ENCODE measurements at places on chromosomes 3 and 15.
A peak's percentile ranks its signal among the peaks of the same experiment; 100 is the strongest.

DNA sequence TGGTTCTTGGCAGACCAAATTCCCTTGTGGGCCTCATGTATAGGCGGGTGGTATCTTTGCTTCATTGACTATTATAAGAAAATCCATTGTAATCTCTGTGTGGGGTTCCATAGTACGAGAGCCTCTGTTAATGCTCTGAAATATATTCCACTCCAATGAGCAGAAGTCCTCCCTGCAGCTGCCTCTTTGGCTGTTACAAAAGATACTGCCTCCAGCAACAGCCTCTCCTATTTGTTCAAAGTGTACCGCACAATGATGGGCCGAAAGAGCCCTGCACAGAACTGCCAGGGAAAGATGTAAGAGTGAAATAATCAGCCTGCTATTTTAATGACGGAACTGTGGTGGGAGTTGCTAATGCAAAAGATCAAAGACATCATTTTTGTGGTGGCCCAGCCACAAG lies 48.9 kb downstream of the GRK7 start:
- DNase-seq, result no peak

- no peak for DNase-seq
Observed at GRCh38 chr3:58272891-58273290, 33.2 kb upstream of the RPP14 start.

GRCh38 chr15:66102563-66103292 lies 150.8 kb downstream of the MEGF11 start:
- DNase-seq, result no peak

DNA sequence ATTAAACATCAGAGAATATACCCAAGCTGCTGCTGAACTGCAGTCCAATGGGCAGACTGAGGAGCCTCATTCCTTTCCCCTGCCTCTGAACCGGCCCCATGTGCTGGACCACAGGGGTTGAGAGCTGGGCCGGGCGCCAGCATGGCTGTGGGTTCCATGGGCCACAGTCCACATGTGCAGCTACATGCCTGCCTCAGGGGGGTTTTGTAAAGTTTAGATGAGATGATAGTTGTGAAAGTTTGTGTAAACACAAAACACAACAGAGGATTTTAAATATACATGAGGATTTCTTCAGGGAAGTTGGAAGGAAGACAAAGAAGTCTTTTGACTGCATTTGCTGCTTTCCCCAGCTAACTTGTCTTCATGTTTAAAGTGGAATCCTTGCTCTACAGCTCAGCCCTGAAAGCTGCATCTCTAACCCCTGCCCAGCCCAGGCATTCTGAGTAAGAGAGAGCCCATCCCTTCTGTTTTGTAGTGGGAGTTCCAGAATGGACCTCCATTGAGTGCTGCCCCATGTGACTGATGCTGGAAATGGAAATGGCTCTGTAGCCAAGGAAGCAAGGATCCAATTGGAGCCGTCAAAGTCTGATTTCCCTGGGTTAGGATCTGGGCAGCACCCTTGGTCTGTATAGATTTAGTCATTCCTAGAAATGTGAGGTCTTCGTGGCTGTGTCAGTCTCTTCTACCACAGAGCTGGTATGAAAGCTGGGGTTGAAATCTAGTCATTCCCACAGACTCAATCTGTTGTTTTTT lies 17.5 kb downstream of the SLC12A8 start:
- DNase-seq, result no peak

DNA sequence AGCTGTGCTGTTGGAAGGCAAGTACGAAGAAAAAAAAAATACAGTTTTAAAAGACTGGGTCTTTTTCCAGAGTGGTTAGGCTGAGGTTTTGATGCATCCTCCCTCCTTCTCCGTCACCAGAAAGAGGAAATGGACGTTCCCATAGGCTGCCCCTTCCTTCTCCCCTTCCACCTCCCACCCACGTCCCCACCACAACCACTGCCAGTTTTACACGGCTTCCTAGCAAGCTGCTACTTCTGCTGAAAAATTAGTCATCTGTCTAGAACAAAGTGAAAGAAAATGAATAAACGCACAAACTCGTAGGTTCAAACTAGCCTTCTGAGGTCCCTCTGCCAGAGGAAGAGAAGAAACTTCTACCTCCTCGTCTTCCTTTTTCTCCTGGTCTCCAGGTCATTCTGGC lies 71.6 kb upstream of the RPL35A start:
- DNase-seq, result no peak

DNA sequence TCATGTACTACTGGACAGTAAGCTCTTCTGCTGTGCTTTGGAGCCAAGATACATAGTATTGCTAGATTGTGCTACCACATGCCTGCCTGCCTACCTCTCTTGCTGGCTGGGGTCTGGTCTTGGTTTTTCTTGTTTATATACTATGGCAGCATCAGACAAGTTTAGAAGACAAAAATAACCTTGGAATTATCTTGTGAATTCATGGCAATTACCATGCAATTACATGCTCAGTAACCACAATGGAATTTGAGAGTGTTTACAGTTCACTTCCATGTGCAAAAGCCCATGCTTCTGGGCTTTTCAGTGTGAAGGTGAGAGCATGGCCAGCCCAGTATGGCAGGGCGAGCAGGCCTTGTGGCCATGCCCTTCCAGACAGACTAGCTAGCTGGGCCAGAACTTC lies 48.0 kb upstream of the C15orf61 start:
- no peak for DNase-seq

GRCh38 chr15:36414670-36415069 lies 164.8 kb upstream of the CDIN1 start:
- no peak for DNase-seq

DNA sequence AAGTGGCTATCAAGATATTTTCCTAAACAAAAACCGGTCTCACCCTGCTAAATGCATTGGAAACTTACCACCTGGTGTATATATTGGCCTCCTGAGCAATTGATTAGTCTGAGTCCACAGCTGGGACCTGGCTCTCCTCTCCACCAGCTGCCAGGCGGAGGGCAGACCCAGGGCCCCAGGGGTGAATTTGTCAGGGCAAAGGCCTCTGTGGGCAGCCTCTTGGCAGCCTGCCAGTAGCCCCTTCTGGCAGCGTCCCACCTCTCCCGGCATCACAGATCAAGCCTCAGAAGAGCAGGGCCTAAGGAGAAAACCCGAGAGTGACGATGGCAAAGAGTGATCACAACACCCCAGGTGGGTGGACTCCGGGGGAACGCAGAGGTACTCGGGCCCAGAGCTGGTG lies 43.0 kb upstream of the IDH2 start:
- DNase-seq, result no peak

GRCh38 chr3:101998256-101998926 lies 149.1 kb downstream of the NFKBIZ start:
- no peak for DNase-seq

DNA sequence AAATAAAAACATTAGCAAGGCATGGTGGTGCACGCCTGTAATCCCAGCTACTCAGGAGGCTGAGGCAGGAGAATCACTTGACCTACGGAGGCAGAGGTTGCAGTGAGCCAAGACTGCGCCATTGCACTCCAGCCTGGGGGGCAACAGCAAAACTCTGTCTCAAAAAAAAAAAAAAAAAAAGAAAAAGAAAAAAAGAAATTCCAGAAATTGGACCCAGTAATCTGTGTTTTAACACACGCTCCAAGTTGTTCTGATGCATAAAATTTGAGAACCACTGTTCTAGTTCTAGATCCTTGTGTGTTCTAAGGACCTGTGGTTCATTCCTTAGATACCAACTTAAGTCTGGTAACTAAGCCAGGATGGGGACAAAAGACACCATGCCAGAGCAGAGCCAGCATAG lies 2.6 kb downstream of the PARP6 start:
- no peak for DNase-seq

DNA sequence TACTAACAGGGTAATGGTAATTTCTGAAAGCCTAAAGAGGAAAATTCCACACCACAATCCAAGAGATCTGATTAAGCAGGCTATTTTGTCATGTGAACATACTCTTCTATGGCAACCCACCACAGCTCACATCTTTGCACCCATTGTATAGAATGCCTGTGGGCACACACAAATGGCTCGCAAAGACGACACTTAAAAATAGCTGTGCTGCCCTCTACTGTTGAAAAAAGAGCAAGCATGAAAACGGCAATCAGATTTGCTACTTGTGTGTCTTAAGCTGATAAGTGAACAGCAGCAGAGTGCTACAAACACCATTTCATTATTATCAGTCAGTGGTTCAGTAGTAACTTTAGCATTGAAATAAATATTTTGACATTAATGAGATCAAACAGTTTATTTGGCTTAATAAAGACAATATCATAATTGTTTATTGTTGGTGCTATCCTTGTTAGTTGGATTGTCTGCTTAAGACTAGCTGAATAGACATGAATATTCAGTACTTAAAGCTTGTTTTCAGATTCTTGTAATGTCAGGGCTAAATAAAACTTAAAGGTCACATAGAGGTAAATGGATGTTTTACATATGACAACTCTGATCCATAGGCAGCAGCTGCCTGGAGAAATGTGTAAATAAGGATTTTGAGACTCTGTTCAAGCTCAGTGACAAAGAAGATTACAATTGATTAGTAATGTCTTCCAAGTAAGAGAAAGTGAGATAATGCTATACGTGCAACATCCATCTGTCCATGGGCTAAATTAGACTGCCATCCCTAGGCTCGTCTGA lies 199.1 kb downstream of the LRRN1 start:
- no peak for DNase-seq

DNA sequence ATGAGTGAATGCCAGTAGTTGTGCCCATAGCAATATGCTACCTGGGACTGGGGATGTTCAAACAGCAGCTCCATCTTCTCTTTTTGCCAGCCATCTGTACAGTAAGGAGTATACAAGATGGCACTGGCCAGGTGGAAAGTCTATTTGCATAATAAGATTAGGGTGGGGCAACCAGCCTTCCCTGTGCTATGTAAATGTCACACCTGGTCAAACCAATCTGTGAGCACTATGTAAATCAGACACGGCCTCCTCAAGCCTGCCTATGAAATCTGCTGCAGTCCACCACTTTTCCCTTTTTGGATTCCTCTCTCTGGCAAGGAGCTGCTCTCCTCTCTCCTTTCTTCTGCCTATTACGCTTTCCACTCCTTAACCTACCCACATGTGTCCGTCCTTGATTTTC lies 53.0 kb downstream of the C3orf80 start:
- DNase-seq, result no peak

DNA sequence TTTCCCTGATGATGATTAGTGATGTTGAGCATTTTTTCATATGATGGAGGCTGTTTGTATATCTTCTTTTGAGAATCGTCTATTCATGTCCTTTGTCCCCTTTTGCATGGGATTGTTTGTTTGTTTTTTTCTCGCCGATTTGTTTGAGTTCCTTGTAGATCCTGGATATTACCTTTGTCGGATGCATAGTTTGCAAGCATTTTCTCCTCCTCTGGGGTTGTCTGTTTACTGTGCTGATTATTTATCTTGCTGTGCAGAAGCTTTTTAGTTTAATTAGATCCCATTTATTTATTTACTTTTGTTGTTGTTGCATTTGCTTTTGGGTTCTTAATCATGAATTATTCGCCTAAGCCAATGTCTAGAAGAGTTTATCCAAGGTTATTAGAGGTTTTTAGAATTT lies 232.8 kb downstream of the XXYLT1 start:
- DNase-seq, result no peak

DNA sequence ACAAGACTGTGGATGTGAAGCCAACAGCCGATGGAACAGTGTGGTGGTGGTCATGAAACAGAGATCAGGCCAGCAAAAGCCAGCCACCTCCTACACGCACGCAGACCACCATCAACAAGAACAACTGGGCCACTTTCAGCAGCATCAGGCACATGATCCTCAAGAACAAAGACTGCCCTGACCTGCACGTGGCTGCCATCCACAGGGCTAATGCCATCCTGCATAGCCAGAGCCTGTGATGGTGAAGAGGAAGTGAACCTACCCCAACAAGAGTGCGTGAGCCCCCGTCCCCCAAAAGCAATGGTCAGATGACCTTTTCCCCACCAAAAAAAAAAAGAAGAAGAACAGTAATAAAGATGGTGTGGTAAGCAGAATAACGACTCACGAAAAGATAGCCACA lies 62.6 kb downstream of the AQP9 start:
- DNase-seq, result no peak

DNA sequence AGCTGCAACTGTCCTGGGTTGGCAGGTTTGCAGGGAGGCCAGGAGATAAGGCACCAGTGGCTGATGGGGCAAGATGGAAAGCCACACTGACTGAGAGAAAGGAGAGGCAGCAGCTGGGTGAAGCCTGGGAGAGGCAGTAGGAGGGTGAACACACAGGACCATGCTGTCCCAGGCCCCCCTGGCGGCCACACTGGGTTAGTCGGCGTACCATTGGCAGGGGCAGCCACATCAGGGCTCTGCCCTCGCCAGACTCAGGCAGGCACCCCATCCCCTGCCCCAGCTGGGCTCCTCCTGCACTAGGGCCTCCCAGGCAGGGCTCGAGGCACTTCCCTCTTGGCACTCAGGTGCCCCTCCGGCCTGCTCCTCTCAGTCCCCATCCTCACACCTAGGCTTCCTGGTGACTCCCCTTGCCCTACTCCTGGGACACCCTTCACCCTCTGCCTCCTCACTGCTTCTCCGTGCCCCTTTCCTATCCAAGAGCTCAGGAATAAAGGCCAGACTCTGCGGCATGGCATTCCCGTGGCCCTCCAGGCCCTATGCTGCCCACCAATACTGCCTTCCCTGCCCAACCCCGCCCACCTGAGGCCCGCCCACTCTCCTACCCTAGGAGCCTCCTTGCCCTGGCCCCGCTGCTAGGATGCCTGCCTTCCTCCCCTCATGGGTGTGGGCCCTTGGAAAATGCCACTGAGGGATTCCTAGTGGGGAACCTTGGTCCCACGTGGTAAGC lies 28.7 kb upstream of the DUSP7 start:
- no peak for DNase-seq

DNA sequence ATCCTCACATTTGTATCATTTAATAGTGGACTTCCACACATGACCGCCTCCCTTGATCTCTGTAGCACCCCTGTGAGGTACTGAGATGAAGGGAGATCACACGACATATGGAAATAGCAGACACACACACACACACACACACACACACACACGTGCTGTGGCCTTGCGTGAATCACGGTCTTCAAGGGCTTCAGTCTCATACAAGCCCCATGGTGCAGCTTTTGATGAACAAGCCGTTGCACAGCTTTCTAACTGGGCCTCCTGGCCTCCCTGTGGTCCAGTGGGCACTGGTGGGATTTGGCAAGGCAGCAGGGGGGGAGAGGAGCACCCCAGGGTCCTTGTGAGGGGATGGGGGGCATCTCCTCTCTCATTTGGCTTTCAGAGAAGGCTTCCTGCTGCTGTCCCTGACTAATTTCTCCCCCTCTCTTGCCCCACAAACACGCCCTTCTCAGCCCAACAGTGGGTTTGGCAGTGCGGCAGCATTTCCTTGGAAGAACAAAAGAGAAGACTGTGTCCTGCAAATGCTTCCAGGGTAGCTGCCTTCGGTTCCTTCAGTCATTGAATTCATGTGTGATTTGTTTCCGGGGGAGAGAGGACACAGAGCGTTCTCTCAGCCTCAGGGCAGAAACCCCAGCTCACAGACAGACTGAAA lies 98.7 kb downstream of the SMAD6 start:
- no peak for DNase-seq

- DNase-seq, result no peak
Observed at GRCh38 chr3:126083511-126083912, 412 bp downstream of the SLC41A3 start.

- peak; percentile 58 for DNase-seq
Observed at GRCh38 chr3:134308350-134308891, 57.8 kb upstream of the RYK start.

Measured in activated T-helper 1 cell treated with anti-CD3 and anti-CD28 coated beads, Interleukin-2, amount 50 U/mL, for 16 hours (primary cell).